Vagina (tissue), 2 donors: ENCODE measurements at places on chromosomes 1 and 21.

- DNase-seq = no peak
Measured at GRCh38 chr1:152029144-152029928, 7.5 kb downstream of the S100A11 start.

- no peak for DNase-seq
Measured at GRCh38 chr21:38307771-38308531, 51.2 kb downstream of the KCNJ15 start.

DNA sequence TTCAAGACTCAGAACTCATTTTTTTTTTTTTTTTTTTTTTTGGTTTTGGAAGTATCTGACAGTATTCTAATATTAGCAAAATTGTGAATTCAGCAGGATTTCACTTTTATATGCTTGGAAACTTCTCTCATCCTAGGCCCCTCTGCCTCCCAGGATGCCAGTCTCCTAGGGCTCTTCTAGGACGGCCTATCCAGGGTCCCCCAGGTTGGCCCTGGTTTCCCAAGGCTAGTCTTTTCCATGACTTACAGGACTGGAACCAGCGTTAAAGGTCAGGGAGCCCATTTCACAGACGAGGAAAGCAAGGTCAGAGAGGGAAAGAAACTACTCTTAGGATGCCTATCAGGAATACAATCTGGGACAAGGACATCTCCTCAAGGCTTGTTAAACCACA is 412.5 kb downstream of the PTPRU start:
- DNase-seq = no peak

- no peak for DNase-seq
Measured at GRCh38 chr1:117710710-117711109, 104.9 kb downstream of the TENT5C start.

DNA sequence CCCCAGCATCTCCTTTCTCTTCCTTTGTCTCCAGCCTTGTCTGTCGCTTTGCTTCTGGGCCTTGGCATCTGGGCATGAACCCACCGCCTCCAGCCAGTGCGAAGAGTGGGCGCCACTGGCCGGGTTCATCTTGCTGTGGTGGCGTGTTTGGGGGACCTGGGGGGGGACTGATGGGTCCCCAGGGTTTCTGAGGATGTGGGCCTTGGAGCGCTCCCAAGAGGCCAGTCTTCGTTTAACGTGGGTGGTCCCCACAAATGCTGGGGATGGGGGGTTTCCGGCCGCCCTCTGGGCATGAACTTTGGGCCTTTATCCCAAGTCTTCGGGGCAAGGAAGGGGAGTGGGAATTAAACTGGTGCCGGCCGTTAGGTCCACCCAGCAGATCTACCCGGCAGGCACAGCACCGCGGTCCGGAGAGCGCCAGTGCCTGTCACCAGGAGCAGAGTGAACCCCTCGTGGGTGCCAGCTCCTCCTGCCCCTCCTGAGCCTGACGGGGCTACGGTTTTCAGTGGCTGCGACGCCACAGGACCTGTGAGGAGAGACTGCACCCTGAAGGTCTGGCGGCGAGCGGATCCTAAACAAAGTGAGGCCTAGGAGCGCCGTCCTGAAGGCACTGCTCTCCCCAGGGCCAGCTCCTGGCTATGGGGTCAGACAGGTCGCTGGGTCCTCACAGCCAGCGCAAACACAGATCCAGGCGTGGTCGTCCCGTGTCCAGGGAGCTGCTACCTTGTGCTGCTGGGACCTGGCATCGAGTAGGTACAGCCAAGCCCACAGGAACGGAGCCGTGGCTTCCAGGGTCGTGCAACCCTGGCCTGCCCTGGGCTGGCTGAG is 12.1 kb upstream of the C1orf174 start:
- no peak for DNase-seq

DNA sequence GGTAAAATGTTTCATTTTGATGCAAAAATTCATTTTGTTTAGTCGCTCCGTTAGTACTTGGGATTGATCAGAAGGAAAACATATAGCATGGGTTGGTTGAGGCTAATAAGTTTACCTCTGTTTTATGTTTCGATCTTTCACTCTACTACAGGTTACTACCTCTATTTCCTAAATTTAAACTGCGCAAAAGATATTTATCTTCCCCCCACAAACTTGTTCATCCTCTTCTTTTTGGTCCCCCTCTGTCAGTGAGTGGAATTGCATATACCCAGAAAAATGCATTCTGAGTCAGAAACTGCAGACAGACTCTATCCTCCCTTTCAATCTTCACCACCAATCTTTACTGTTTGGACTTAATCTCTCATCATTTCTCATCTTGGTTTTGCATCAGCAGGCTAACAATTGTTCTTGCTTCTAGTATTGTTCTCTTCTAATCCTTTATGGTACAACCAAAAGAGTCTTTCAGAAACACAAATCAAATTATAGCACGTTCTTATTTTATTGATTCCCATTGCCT is 316.0 kb upstream of the ADGRL4 start:
- no peak for DNase-seq

- no peak for DNase-seq
Measured at GRCh38 chr21:45367402-45368351, 37.3 kb upstream of the COL18A1 start.

- DNase-seq = no peak
Measured at GRCh38 chr21:25402134-25402961, 204.9 kb downstream of the MRPL39 start.

DNA sequence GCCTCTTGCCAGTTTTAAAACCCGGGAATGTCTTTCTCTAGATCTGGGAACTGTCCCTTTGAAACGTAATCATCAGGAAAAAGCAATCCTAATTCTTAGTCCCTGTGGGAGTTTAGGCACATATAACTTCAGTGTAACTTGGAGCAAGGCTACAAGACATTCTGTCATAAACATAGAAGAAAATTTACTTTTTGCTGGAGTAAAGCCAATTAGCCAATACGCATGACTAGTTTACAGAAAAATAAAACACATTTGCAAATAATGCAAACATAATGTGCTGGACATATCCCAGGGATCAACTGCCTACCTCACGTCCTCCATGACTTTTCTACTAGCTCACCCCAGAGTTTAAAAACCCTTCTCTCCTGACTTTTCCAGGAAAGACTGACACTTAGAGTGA is 970.6 kb downstream of the MRPL39 start:
- DNase-seq = no peak

DNA sequence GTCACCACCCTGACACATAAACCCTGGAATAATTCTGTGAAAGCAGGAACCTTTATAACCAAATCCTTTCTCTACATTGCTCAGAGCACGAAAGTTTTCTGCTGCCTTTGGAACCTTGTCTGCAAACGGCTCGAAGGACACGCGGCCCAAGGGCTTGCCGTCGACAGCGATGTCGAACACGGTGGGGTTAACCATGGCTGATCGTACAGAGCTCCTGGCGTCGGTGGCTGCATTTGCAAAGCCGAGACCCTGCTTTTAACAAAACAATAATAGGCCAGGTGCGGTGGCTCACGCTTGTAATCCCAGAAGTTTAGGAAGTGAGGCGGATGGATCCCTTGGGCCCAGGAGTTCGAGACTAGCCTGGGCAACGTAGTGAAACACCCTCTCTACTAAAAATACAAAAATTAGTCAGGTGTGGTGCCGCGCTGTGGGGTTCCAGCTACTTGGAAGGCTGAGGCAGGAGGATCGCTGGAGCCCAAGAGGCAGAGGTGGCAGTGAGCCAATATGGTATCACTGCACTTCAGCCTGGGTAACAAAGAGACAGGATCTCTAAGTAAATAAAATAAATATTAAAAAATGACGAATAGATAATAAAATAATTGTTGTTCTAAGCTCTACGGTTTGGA is 2.2 kb upstream of the EIF2B3 start:
- no peak for DNase-seq

DNA sequence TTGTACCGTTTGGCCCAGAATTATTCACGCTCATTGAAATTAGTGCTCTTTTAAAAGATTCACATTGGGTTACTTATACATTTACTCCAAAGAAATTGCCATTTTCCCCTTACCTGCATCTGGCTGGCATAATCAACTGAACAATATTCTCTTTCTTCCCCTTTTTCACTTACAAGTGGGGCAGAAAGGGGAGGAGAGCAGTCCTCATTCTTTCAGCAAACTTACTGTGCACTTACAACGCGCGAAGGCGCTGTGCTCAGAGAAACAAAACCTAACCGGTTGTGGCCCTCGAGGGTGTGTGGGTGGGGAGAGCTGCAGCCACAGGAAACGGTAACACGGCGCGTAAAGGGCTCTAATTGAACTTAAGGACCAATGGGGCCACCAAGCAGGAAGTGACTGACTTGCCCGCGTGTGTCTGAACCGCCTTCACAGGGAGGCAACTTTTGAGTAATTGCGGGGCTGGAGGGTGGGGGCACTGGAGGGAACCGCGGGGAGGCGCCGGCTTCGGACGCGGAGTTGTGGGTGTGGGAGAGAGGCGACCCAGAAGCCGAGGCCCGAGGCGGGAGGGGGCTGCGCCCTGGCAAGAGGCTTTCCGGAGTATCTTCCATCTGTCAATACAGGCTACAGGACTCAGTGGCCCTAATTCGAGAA is 693 bp upstream of the PNRC2 start:
- no peak for DNase-seq

DNA sequence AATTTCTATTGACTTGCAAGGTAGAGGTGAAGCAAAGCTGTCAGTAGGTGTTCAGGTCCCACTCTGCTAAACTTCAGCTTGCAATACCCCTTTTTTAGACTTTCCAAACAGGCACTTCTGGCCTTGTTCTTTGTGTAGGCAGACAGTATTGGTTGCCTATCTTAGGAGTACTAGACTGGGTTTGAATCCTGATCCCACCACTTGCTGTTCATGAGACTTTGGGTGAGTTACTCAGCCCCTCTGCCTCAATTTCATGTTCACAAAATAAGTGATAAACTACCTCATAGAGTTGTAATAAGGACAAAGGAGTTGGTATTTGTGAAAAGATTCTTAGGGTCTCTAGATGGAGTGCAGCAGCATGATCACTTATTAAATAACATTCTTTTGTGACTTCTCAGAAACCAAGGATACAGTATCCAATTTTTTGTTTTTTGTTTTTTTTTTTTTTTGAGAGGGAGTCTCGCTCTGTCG is 5.2 kb downstream of the RCC1 start:
- DNase-seq = no peak

DNA sequence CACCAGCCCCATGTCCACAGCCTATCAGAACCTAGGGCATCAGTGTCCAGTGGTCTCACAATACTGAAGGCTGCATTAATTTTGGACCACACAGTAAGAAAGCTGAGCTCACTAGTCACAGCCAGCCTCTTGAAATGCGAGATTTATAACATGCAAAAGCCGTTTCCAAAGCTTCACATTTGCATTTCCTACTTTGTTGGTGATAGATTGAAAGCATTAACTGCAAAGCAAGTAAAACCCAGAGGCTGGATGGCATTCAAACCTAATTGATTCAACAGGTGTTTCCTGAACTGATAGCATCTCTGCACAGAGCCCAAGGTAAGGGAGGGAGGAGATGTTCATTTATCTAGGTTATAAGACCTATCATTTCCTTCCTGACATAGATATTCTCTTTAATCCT is 410.1 kb downstream of the OMA1 start:
- DNase-seq = no peak

- DNase-seq = no peak
Measured at GRCh38 chr1:243287123-243287460, 31.3 kb downstream of the SDCCAG8 start.

DNA sequence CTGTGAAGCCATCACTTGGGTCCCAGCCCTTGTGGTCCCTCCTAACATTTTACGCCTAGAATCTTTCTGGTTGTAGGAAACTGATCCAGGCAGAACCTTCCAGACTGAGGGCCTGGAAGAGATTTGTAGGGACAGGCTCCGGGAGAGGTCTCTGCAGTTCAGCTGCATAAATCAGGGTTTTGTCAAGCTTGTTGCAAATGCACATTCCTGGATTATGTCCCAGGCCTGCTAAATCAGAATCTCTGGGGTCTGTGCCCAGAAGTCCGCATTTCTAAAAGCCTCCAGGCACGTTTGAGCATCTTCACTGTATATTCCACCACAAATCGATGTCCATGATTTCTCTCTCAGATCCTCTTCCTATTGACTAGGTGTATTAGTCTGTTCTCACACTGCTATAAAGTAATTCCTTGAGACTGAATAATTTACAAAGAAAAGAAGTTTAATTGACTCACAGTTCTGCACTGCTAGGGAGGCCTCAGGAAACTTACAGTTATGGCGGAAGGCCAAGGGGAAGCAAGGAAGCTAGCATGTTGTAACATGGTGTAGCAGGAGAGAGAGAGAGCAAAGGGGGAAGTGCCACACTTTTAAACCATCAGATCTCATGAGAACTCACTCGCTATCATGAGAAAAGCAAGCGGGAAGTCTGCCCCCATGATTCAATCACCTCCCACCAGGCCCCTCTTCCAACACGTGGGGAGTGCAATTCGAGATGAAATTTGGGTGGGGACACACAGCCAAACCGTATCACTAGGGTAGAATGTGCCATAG is 1.2 kb upstream of the FHAD1 start:
- DNase-seq = no peak

DNA sequence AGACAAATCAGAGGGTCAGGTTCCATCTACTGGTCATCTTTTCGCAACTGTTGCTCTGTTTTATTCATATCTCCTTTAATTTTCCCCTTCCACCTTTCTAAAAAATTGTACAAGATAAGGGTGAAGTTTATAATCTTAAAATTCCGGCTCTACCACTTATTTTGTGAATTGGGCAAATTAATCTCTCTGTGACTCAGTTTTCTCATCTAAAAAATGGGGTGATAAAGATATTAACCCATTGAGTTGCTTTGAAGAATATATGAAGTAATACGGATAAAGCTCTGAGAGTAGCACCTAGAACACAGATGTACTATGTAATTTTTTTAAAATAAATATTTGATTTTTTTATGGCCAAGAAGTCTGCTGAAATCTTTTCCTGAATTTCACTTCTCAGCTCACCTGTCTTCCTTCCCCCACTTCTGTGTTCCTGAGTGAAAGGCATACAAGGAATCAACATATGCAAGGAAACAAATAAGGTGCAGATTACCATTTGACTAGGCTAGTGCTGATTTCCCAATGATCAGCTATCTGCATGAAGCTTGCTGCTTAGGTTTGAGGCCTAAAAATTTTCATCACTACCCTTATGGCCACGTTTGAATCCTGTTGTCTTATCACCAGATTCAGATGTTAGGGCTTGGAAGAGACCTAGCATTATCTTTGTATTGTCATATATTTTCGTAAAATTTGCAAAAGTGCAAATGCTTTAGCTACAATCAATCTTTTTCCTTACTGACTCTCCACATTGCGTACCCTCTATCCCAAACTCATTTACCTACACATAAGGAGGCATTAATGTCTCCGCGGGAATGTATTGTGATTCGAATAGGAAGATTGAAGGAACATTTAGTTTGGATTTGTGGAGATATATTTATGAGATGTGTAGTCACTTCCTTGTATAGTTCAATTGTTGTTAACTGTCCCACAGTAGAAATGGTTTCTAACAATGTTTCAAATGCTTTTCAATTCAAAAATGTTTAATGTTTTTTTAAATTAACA is 718.3 kb upstream of the PTBP2 start:
- no peak for DNase-seq

- DNase-seq = no peak
Measured at GRCh38 chr1:219812491-219813203, 115.7 kb downstream of the SLC30A10 start.

DNA sequence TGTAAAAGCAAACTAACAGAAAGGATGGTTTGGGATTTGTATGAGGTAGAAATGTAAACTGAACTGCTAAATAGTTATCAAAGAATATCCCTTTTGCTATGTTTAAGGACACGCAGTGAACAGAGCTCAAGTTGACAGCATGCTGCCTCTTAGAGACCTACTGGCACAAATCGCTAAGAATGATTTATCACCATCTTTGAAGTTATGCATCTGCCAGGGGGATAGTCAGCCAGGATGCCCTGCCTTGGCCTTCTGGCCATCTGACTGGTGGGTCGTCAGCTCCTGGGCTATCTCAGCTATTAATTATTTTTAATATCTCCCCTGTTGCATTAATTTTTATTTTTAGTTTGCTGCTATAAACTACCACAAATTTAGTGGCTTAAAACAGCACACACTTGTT is 334.8 kb upstream of the KAZN start:
- DNase-seq = no peak

GRCh38 chr1:113123737-113124136 is 50.7 kb downstream of the LRIG2 start:
- no peak for DNase-seq
